ENCODE measurements at places on chromosomes 16 and 17.

DNA sequence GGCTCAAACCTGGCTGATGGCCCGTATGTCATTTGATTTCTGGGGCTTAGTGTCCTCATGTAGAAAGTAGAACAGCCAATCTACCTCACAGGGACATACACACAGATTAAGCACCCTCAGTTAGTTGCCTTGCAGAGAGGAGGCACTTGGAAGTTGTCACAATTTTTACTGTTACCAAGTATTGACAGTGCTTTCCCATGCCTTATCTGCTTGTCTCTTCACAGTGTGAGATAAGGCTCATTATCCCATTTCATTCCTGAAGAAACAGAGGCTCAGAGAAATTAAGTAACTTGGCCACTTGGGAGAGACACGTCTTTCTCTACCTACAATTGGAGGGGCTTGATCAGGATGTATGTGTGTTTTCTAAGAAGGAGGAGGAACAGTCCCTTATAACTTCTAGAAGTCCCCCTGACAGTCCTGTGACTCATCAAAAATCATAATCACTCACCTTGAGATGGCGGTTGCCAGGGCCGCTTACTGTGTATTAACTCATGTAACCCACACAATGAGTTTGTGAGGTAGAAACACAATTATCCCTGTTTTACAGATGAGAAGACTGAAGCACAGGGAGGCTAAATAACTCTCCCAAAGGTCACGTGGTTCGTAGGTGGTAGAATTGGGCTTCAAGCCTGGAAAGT lies 56.9 kb upstream of the LHX1 start:
- peak; percentile 43 for DNase-seq

- no peak for DNase-seq
Observed at GRCh38 chr17:27322026-27322425, 28.1 kb downstream of the WSB1 start.

DNA sequence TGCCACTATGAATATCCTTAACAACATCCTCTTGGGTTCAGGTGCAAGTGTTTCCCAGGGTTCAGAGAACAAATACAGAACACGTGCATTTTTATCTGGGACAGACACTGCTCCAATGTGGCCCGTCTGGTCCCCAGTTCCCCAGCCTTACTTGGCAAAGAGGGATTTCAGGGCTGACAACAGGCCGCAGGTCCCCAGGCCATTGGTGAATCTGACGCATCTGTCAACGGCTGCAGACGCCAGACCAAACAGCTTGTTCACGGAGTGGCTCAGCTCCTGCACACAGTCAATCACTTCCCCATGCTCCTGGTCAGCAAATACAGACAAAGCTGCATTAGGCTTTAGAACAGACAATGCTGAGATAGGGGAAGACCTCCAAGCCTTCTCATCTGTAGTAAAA lies 36.2 kb downstream of the COG7 start:
- DNase-seq = no peak

- peak; percentile 27 for DNase-seq
Observed at GRCh38 chr17:39800540-39800939, 62.8 kb downstream of the GRB7 start.

DNA sequence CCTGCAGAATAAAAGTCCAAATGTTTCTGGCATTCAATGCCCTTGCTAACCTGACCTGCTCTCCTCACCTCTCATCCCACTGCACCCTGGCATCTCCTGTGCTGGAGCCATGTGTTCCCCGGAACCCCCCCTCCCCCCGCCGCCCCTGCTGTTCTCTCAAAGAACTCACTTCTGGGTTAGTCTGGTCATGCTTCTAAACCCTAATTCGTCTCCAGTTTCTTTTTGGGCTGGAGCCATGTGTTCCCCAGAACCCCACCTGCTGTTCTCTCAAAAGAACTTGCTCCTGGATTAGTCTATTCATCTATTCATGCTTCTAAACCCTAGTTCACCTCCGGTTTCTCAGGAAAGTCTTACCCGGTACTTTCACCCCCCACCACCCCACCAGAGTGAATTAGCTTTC lies 808 bp upstream of the ALOX15 start:
- no peak for DNase-seq

- DNase-seq = no peak
Observed at GRCh38 chr17:35189291-35189690, 4.9 kb downstream of the SLC35G3 start.

DNA sequence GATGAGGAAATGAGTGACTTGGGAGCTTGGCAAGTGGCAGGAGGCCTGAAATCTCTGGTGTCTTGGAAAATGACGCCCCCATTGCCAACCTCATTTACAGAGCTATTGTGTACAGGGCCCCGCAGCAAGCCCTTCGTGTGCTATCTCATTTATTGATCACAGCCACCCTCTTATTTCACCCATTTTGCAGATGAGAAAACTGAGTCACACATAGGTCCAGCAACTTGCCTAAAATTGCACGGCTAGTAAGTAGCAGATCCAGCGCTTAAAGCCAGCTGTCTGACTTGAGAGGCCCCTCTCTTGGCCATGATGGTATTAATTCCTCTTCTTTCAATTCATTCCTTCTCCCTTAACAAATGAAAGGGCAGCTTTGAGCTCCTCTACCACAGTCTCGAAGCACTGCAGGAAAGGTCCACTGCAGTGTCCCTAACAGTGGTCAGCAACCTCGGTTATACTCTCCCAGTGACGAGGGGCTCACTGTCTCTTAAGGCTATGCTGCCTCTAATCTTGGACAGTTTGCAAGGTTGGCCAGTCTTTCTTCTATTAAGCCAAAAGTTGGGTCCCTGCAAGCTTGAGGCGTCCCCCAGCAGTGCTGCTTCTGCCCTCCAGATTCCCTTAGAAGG lies 162.2 kb downstream of the COPRS start:
- no peak for DNase-seq

- no peak for DNase-seq
Observed at GRCh38 chr16:56212144-56212543, 20.9 kb downstream of the GNAO1 start.

GRCh38 chr17:42673266-42673884 lies 3.4 kb downstream of the PLEKHH3 start:
- no peak for DNase-seq

DNA sequence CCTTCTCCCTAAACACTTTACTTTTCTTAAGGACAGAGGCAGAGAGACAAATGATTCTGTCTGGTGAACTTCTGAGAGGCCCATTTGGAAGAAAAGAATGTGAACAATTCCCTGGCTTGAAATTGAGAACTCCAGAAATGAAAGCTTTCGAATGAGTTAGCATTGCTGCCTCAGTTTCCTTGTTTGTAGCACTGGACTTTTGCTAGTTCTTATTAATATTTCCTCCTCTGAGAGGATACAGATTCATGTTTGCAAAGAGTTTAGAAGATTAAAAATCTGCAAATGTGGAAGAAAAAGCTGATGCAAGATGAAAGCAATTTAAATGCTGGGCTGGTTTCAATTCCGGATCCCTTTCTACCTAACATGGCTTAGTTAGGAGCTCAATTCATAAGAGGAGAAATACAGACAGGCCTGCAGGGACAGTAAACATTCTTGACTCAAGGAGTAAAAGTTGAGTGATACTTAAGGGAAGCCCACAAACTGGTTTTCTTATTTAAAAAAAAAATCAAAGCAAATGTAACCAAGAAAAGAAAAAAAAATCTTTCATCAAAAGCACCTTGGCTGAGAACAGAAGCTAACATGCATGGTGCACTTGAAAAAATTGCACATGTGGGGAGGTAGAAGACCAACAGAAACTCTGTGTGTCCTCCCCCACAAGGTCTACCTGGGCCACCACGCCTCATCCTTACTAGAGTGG lies 27.1 kb downstream of the HNF1B start:
- DNase-seq = no peak

DNA sequence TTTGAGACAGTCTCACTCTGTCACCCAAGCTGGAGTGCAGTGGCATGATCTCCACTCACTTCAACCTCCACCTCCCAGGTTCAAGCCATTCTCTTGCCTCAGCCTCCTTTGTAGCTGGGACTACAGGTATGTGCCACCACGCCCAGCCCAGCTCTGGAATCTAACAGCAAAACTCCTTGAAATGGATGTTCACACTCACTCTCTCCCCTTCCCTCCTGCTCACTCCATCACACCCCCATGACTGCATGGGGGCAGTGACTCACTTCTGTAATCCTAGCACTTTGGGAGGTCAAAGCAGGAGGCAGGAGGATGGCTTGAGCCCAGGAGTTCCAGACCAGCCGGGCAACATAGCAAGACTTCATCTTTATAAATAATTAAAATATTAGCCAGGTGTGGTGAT lies 11.1 kb upstream of the TFAP4 start:
- no peak for DNase-seq

DNA sequence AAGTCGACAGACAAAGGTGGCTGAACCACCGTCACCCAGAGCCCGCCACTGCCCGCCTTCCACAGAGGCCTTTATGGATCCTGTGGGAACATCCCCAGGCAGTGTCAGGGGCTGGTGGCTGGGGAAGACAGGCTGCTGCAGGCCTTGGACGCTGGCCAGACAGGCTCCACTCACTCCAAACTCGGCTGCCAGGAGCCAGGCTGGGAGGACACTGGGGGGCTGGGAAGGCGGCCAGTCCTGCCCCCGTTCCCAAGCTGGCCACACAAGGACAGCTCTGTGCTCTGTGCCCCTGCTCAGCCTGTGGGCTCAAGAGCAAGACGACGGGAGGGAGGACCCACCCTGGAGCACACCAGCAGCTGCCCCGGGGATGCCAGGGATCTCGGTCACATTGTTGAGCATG lies 7.6 kb upstream of the LCAT start:
- no peak for DNase-seq

Measured in eye (tissue), 1 donor.